Hematopoietic multipotent progenitor cell (in vitro differentiated cells): ENCODE measurements at places on chromosomes 3 and 15. TPM values are rescaled to one million over a fixed set of nuclear protein-coding genes. Genes with fewer than 3 reads are reported as not detected.

The FOXB1 gene
- total RNA-seq = not detected

The TRH gene
- total RNA-seq = 6.5 TPM

The CADPS gene
- total RNA-seq = not detected

- DNase-seq = no peak
Observed at GRCh38 chr3:129657261-129658046, 51.0 kb upstream of the PLXND1 start.

- no peak for DNase-seq
Observed at GRCh38 chr3:107414325-107414964, 37.2 kb downstream of the CCDC54 start.

DNA sequence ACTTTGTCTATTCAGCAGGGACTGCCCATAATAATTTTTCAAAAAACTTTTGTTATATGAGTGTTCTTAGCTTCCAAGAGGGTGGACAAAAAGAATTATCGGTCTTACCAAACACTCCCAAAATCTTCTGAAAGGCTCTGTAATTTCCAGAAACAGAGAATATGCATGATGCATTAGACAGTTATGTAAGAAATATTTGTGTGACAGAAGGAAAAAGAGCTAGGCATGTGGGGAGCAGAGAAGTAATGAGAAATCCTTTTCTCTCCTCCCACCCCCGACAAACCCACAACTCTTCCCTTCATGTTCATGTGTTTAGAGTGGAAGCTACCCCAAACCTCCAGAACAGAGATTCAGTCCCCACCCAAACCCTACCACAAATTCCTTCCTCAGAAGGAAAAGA is 86.8 kb downstream of the MYO5A start:
- DNase-seq = no peak
